ENCODE measurements at places on chromosomes 1 and 21.

GRCh38 chr1:44929531-44929930 is 56.9 kb downstream of the EIF2B3 start:
- DNase-seq, result no peak
- H3K27ac ChIP-seq, result no peak overlapping the region
- H3K4me3 ChIP-seq, result no peak overlapping the region
- no peaks in the 10 kb centered on the region for H3K4me1 ChIP-seq

GRCh38 chr21:46005081-46005480 is 23.5 kb downstream of the COL6A1 start:
- no peaks in the 10 kb centered on the region for H3K4me1 ChIP-seq
- no peak for DNase-seq
- no peak overlapping the region for H3K27ac ChIP-seq
- no peaks in the 10 kb centered on the region for H3K36me3 ChIP-seq
- no peak overlapping the region for H3K4me3 ChIP-seq
- no peaks in the 10 kb centered on the region for H3K27me3 ChIP-seq

- H3K27me3 ChIP-seq, result peaks cover 18% of the 10 kb centered on the region
- peaks cover 9% of the 10 kb centered on the region for H3K4me1 ChIP-seq
- no peaks in the 10 kb centered on the region for H3K36me3 ChIP-seq
- no peak for DNase-seq
Observed at GRCh38 chr1:200035956-200036618, 8.6 kb downstream of the NR5A2 start.

GRCh38 chr1:97640677-97641076 is 280.2 kb downstream of the DPYD start:
- no peak overlapping the region for H3K27ac ChIP-seq
- peaks cover 13% of the 10 kb centered on the region for H3K36me3 ChIP-seq

DNA sequence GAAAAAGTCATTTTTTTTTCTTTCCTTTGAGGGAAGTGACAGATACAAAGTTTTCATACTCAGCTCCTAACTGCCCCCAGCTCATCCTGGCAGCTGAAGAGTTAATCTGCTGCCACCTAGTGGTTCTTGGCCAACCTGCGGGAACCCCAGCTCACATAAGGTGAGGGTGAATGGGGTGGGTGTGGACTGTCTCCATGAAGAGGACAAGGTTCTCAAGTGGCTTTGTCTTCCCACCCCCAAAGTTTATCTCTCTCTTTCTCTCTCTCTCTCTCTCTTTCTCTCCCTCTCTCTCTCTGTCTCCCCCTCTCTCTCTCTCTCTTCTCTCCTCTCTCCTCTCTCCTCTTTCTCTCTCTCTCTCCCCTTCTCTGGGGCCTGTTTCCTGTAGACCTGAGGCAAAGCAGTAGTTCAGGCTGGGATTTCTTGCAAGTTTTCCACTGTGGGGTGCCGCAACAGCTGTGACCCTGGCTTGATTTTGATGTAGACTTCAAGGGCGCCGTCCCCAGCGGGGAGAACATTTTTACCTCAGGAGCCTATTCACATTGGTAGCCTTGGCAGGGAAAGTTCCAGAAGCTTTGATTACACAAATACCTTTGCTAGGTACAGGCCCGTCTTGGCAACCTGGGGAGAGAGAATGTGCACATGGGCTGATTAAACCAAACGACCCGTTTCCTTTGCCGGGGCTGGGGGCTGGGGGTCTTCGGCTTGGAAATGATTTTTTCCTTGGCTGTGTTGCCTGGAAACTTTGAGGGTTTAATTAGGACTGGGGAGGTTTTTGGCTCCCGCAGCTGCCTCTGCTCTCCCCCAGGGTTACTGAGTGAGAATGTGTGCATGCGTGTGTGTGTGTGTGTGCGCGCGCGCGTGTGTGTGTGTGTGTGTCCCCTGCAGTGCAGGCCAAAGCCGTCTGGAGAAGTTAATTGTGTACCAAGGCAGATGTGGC is 135.9 kb downstream of the TM2D1 start:
- peak; percentile 61 for DNase-seq
- no peak overlapping the region for H3K27ac ChIP-seq
- H3K4me3 ChIP-seq, result no peak overlapping the region
- H3K4me1 ChIP-seq, result no peaks in the 10 kb centered on the region
- H3K36me3 ChIP-seq, result no peaks in the 10 kb centered on the region
- peaks cover 9% of the 10 kb centered on the region for H3K27me3 ChIP-seq

DNA sequence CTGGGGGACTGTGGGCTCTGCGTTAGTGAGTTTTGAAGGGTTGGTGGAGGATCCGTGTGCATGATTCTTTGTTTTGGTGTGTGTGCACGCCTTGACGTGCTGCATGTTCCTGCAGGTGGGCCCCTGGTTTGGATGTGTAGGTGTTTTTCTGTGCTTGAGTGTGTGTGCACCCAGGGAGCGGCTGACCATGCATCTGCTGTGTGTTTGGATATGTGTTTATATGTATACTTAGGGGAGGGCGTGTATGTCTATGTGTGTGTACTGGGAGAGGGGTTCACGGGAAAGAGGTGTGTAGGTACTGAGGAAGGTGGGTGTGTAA is 1.1 kb downstream of the VANGL2 start:
- H3K4me3 ChIP-seq, result peak overlapping the region; percentile 59
- H3K27ac ChIP-seq, result no peak overlapping the region
- H3K4me1 ChIP-seq, result peaks cover 2% of the 10 kb centered on the region
- H3K36me3 ChIP-seq, result no peaks in the 10 kb centered on the region
- no peak for DNase-seq
- H3K27me3 ChIP-seq, result peaks cover 32% of the 10 kb centered on the region

DNA sequence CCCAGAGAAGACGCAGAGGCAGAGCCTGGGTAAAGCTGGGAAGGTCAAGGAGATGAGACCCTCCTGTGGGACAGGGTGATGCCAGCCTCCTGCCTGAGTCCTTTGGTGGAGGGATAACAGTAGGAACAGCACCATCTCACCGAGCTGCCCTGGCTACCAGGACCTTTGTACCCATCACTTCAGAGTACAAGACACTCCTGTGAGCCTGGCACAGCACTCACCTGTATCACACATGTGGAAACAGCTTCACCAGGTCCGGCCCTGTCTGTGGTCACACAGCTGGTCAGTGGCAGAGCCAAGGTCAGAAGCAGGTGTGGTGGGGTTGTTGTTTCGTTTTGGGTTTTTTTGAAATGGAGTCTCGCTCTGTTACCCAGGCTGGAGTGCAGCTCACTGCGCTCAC is 5.0 kb upstream of the TMEM200B start:
- no peak overlapping the region for H3K4me3 ChIP-seq
- no peaks in the 10 kb centered on the region for H3K36me3 ChIP-seq
- no peak overlapping the region for H3K27ac ChIP-seq
- no peak for DNase-seq
- H3K4me1 ChIP-seq, result peaks cover 7% of the 10 kb centered on the region

DNA sequence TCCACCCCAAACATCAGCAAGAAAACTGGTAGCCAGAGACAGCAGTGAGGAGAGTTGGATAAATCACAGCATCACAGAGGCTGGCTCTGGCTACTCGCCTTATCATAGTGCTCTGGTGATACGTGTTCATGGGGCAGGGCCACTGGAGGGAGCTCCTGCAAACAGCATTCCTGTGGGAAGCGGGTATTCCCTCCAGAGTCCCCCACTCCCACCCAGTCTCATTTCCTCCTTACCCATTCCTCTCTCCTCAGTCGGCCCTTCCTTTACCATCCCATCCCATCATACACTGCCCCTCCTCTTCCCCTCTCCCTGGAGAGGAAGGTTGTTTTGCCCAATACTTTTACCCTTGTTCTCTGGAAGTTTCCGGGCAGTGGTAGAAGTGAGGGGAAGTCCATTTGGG is 7.1 kb downstream of the NHLH2 start:
- H3K27ac ChIP-seq, result no peak overlapping the region
- peaks cover 2% of the 10 kb centered on the region for H3K4me1 ChIP-seq
- H3K27me3 ChIP-seq, result peaks cover 54% of the 10 kb centered on the region
- no peaks in the 10 kb centered on the region for H3K36me3 ChIP-seq
- DNase-seq, result no peak
- H3K4me3 ChIP-seq, result no peak overlapping the region

DNA sequence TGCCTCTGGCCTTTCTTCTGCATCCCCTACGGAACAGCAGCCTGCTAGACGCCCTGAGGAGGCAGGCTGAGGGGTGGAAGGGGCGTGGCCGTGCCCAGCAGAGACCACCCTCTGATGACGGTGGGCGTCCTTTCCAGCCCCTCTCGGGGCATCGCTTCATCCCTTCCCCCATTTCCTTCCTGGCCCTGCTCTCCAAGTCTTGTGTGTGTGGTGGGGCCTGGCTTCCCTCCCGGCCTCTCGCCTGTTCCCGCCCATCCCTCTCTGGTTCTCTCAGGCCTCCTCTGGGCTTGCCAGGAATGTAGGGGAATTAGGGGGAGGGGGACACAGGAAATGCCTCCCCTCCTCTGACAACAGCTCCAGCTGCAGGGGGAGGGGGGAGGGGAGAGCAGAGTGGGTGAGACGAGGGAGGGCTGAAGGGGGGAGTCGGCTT is 51.1 kb downstream of the SKI start:
- DNase-seq, result no peak
- H3K27me3 ChIP-seq, result no peaks in the 10 kb centered on the region
- peaks cover 13% of the 10 kb centered on the region for H3K4me1 ChIP-seq
- peaks cover 14% of the 10 kb centered on the region for H3K36me3 ChIP-seq
- no peak overlapping the region for H3K4me3 ChIP-seq

- H3K27ac ChIP-seq, result no peak overlapping the region
- no peak for DNase-seq
- H3K36me3 ChIP-seq, result no peaks in the 10 kb centered on the region
- no peaks in the 10 kb centered on the region for H3K4me1 ChIP-seq
- H3K4me3 ChIP-seq, result no peak overlapping the region
Observed at GRCh38 chr21:38903690-38904139, 98.0 kb downstream of the ETS2 start.

GRCh38 chr21:18155508-18156193 is 89.0 kb upstream of the CHODL start:
- H3K4me3 ChIP-seq, result peak overlapping the region; percentile 42
- H3K36me3 ChIP-seq, result no peaks in the 10 kb centered on the region
- H3K4me1 ChIP-seq, result peaks cover 12% of the 10 kb centered on the region
- no peak for DNase-seq
- peak overlapping the region; percentile 63 for H3K27ac ChIP-seq
- H3K27me3 ChIP-seq, result no peaks in the 10 kb centered on the region

GRCh38 chr1:233097546-233097945 is 147.1 kb downstream of the NTPCR start:
- peaks cover 2% of the 10 kb centered on the region for H3K4me1 ChIP-seq
- H3K36me3 ChIP-seq, result peaks cover 14% of the 10 kb centered on the region
- H3K27me3 ChIP-seq, result no peaks in the 10 kb centered on the region
- no peak overlapping the region for H3K4me3 ChIP-seq
- no peak for DNase-seq

GRCh38 chr1:46183079-46183847 is 7.0 kb upstream of the P3R3URF start:
- H3K4me3 ChIP-seq, result no peak overlapping the region
- H3K36me3 ChIP-seq, result peaks cover 2% of the 10 kb centered on the region
- no peak for DNase-seq
- H3K4me1 ChIP-seq, result peaks cover 18% of the 10 kb centered on the region
- H3K27ac ChIP-seq, result no peak overlapping the region

GRCh38 chr1:66355756-66356155 is 178.2 kb upstream of the SGIP1 start:
- no peaks in the 10 kb centered on the region for H3K27me3 ChIP-seq
- no peak overlapping the region for H3K27ac ChIP-seq
- peaks cover 70% of the 10 kb centered on the region for H3K4me1 ChIP-seq
- H3K36me3 ChIP-seq, result peaks cover 42% of the 10 kb centered on the region
- no peak for DNase-seq

DNA sequence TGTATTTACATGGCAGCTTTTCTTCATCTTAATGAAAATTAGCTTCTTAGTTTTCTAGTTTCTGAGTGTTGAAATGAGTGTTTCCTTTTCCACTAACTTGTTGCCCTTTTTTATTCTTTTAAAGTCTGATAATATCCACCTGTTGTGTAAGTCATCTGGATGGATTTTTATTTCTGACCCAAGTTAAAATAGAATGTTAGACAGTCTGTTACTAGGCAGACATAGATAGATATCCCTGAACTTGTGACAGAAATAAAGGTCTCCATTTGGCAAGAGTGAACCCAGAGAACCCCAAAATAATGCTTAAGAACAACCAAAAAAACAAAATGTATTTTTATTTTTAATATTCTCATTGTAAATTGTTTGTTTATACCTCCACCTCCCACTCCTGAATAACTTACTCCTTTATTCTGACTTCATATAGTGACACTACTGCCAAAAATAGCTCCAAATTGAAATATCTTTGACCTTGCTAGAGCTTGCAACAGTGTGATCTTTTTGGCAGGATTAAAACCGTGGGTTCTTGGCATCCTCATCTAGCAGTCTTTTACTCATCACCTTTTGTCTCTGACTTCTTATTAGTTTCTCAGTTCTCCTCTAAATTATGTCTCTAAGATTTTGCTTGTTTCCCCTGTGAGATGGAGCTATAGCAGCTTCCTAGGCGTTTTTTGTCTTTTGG is 26.9 kb upstream of the SH3D21 start:
- peak overlapping the region; percentile 30 for H3K27ac ChIP-seq
- no peak overlapping the region for H3K4me3 ChIP-seq
- no peaks in the 10 kb centered on the region for H3K27me3 ChIP-seq

DNA sequence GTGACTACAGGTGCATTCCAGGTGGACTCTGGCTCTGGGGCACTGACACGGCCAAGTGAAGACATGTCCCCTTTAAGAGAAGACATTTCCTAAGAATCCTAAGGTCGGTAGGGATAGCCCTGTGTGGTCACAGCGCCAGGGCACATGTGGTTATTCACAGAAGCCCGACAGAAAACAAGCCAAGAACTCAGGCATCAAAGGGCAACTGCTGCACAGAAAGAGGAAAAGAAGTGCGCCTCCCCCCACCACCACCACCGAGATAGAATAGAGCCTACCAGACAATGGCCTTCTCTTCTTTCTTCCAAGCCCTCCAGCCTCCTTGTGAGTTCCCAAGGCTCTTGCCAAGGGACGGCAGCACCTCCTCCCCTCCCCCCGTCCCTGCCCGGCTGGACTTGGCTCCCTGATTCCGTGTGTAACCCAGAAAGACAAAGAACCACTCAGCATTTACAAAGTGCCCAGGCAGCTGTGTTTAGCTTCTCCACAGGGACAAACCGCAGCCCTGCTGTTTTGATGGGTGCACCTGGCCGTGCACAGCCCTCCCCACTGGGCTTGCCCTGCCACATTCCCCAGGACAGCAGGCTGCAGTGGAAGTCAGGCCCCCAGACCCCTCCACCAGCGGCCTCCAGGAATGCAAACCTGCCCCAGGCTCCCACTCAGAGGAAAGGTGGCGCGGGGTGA is 30.2 kb downstream of the TMPRSS2 start:
- H3K27me3 ChIP-seq, result peaks cover 41% of the 10 kb centered on the region
- no peak for DNase-seq
- no peaks in the 10 kb centered on the region for H3K36me3 ChIP-seq

DNA sequence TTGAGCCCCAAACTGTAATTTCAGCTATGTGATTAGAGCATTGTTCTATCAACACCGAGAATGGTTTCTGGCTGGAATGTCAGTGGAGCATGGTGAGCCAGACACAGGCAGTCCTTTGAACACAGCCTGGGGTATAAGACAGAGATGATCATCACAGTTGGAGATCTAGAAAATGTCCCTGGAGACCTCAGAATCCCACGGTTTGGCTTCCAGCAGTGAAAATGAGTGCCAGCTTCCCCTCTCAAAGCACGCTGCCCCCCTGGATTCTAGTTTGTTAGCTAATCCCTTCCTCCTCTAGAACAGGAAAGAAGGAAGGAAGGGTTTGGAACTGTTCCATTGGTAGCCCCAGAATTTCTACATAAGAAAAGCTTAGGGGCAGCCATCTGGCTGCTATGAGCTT is 59.9 kb upstream of the JAK1 start:
- peaks cover 4% of the 10 kb centered on the region for H3K36me3 ChIP-seq
- no peak overlapping the region for H3K27ac ChIP-seq
- DNase-seq, result no peak
- H3K27me3 ChIP-seq, result peaks cover 2% of the 10 kb centered on the region

- no peak for DNase-seq
- no peaks in the 10 kb centered on the region for H3K36me3 ChIP-seq
- H3K4me3 ChIP-seq, result no peak overlapping the region
Observed at GRCh38 chr21:19785941-19786340, 1212.3 kb upstream of the NCAM2 start.
